ENCODE measurements at places on chromosomes 5 and 9.
A peak's percentile ranks its signal among the peaks of the same experiment; 100 is the strongest.

DNA sequence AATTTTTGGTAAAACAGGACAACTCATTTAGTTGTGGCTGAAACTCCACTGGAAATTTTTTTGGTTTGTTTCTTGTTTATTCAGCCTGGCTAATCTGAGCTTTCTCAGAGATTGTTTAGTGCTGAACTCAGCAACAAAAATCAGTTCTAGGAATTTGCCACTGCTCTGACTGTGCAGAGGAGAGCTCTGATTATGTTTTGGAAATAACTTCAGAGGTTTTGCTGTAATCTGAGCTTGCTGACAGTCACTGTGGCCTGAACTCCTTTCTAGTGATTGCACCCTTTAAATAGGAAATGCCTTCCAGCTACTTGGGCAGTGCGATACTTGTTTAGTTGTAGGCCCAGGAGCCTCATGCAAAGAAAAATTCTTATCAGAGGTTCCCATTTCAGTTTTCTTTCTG lies 60.2 kb downstream of the OSTF1 start:
- peak; percentile 57 for DNase-seq

- DNase-seq: peak; percentile 99
These were observed at the start of gene IPO11 for GRCh38 chr5:62412549-62413329. Gene IPO11 (plus strand): TSS chr5:62412763. CDS start chr5:62437280, 24,517 bp downstream.

GRCh38 chr9:128174062-128174461 lies 14.0 kb downstream of the BBLN start:
- no peak for DNase-seq

DNA sequence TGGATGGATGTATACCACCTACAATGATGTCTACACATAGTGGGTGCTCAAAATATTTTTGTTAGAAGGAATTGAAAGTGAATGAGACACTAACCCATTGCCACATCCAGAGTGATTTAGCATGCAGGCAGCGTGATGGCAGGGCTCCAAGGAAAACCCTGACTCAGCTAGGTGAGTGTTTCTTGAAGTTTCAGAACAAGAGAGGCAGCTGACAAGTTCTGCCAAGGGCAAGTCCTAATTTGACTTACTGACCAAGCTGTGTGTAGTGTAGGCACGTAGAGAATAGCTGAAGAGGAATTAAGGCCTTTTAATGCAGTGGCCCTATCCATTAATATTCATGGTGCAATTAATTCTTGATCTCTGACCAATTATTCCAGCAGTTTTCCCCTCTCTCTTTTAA lies 107.8 kb upstream of the ATP10B start:
- DNase-seq: no peak

- DNase-seq: no peak
These were observed 46.6 kb downstream of the PPIP5K2 start for GRCh38 chr5:103166706-103167105.

GRCh38 chr5:179620703-179621350 lies 2.6 kb downstream of the HNRNPH1 start:
- DNase-seq: no peak

GRCh38 chr5:122586351-122586750 lies 188.5 kb upstream of the SNX2 start:
- no peak for DNase-seq

DNA sequence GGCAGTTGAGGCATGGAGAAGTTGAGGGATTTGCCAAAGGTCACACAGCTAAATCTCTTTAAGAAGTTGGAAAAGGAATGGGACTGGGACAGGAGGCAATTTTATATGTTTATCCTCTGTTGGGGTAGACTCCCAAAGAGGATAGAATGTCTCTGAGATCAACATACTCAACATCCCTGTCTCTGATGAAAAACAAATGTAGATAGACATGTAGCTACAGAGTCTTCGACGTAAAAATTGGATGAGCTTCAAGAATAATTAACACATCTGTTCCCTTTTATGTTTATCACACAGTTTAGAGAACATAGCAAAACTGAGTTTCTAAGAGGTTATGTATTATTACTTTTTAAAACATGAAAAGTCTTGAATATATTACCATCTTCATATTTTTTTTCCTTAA lies 204.6 kb upstream of the CD180 start:
- DNase-seq: no peak

DNA sequence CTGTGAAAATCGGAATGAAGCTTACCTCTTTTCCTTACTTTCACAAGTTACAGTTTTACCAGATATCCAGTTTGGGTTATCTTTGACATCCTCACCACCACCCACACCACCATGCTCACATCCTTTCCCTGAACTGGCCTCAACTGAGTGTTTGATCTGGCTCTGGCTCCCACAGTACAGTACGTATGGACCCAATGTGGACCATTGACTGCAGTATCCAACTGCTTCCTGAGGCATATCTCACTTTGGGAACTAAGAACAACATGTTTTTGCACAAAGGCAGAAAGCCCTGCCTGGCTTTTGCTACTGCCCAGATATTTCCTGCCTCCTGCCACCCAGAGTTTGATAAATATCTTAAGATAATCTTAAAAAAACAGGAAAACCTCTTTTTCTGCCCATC lies 1232.0 kb upstream of the CDH18 start:
- no peak for DNase-seq

DNA sequence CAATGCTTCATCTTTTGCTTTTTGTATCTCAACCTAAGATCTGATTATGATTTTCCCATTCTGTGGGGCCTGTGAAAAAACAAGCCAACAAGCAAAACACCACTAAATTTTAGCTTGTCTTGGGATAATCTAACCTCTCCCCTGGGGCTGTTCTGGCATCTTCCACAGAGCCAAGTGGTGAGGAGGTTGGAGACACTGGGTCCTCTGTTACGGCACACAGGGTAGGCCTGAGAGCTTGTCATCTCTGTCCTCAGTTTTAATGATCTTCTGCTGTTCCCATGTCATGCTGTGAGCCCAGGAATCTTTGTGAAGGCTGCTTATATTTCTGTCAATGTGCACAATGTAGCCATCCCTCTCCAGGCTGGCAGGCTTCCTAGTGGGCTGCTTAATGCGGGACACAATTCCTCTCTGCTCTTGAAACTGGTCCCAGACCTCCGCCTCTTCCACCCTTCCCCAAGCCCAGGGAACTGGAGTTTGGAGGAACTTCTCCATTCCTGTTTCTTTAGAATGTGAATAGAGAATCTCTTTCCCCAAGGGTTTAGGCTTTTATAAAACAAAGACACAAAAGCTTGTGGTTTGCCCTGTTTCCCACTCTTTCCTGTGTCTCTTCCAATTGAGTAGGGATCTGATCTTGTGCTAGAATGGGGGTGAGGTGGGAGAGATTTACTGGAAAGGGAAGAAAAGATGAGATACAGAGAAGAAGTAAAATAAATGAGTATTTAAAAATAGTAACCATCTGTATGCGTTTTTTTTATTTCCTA lies 30.9 kb upstream of the SEMA6A start:
- DNase-seq: no peak

DNA sequence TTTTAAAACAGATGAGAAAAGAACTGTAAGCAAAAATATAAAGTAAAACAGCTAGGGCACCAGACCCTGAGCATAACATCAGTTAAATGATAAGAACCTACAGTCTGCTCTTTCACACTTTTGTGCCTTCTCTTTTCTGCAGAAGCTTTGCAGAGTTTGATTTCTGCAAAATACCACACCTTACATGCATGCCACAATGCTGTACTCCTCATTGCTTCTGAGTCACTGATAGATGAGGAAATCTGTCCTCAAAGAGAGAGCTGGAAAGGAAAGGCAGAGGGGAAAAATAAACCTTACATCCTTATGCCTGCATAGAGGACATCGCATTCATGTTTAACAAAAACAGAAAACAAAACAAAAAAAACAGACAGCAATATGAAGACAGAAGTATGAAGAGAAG lies 142.9 kb downstream of the ATPSCKMT start:
- no peak for DNase-seq

DNA sequence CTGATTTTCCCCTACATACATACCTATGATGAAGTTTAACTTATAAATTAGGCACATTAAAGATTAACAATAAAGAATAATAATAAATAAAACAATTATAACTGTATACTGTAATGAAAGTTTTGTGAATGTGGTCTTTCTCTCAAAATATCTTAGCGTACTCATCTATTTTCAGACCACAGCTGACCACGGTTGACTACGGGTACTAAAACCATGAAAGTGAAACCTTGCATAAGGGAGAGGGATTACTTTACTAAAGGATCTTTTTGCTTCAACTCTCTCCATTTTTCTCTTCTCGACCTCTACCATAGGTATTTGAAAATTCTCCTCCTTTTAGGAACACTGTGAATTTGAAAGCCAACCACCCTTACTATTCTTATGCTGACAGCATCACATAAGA lies 475.5 kb downstream of the CETN3 start:
- DNase-seq: no peak

DNA sequence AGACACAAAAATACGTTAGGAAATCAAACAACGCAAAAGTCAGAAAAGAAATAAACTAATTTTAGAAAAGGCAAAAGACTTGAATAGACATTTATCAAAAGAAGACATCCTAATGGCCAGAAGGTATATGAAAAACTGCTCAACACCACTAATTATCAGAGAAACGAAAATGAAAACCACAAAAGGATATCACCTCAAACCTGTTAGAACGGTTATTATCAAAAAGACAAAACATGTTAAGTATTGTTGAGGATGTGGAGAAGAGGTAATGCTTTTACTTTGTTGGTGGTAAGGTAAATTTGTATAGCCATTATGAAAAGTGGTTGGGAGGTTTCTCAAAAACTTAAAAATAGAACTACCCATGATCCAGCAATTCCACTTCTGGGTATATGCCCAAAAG lies 230.0 kb upstream of the RGMB start:
- no peak for DNase-seq

GRCh38 chr9:109017061-109017460 lies 3.8 kb upstream of the CTNNAL1 start:
- DNase-seq: no peak

DNA sequence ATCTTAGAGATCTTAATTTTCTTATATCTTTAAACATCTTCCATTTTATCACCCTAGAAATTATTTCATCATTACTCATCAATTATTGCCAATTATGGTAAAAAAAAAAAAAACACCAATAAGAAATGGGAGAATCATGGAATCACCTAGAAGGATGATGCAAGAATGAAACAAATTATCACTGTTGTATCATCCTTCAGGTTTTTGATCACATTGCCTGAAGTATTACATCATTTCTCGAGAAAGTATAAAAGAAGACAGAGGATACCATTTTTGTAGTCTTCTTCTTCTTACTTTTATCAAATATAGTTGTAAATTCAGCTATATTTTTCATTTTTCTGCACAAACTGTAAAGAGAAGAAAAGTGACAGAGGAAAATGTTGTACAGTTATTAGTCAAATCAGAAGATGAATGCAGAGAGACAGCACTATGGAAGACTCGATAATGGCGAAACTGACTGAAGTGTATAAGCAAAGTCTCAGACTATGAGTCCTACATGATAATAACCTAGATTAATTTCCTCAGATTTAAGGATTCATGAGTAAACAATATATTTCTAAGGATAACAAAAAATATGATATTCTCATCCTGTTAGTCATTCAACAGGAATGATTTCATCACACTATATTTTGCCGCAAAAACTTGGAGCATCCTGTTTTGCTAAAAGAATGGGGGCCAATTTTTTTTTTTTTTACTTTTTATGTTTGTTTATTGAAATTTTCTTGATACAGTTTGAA lies 5.9 kb upstream of the STC2 start:
- DNase-seq: no peak

GRCh38 chr5:74415695-74416102 lies 224.8 kb downstream of the ENC1 start:
- no peak for DNase-seq

DNA sequence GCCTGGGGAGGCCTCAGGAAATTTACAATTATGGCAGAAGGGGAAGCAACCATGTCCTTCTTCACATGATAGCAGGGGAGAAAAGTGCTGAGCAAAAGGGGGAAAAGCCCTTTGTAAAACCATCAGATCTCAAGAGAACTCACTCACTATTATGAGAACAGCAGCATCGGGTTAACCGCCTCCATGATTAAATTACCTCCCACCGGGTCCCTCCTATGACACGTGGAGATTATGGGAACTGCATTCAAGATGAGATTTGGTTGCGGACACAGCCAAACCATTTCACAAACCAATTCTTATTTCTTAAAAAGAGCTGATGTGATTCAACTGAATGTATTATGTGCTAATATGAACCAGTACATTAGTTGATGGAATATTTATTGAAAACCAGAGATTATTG lies 63.9 kb downstream of the PARP8 start:
- DNase-seq: no peak

DNA sequence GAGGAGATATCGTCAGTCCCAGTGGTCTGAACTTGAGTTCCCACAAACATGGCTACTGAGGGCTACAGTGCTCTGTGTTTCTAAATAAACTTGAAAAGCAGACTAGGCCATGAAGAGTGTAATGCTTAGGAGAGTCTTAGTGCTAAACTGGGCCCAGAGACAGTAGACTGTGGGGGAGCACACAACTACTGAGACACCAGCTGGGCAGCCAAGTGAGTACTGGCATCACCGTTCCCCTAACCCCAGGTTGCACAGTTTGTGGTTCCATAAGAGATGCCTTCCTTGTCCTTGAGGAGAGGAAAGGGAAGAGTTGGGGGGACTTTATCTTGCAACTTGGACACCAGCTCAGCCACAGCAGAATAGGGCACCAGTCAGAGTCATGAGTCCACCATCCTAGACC lies 172.1 kb upstream of the DMRTA1 start:
- DNase-seq: no peak

DNA sequence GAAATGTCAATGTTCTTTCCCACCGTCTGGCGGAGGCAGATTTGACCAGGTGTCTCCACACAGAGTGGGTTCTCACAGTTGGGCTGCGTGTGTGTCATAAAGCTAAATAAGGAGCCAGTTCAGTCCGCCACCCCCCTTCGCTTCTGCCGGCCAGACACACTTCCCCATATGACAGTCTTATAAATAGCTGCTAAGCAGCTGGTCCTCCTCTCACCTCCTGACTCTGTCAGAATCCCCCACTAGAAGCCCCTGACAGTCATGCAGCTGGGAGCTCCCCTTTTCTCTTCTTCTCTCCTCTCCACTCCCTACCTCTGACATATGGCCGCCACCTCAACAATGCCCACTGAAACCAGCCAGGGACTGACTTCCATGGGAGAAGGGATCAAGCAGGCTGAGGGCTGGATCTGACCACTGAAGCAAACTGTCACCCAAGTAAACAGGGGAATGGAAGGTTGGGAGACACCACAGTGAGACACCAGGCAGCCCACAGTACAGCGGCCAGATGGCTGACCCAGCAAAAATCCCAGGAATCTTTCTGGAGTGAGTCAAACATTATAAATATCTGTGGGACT lies 141.9 kb upstream of the EFNA5 start:
- DNase-seq: no peak

GRCh38 chr5:143671021-143671420 lies 140.9 kb upstream of the HMHB1 start:
- DNase-seq: no peak

DNA sequence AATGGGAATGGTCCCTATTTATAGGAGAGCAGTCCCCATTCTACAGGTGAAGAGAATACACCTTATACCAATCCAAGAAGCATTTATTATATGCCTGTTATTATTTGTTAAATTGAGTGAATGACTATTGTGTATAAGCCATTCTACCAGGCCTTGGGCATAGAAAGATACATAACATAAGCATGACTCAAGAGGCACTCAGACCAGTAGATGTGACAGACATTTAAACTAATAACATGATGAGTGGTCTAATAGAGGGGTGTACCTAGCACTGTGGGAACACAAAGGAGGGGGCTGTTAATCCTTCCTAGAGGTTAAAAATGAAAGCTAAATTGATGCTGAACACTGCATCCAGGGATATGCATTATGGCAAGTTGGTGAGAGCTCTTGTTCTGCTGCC lies 145.0 kb upstream of the TNC start:
- DNase-seq: no peak

GRCh38 chr5:1910861-1911772 lies 28.4 kb upstream of the IRX4 start:
- no peak for DNase-seq

- DNase-seq: no peak
These were observed 44.1 kb upstream of the CDKN2B start for GRCh38 chr9:22053178-22053577.

Data from T-helper 2 cell treated with Interferon-gamma antibody and Interleukin-4, amounts not matched to agents 5 μg/mL and 100 μg/mL, for 36 hours (primary cell).